Cortex of kidney (tissue), 1 donor: ENCODE measurements at places on chromosomes 1 and 21.

GRCh38 chr1:236747311-236747985, 47.6 kb upstream of the MTR start:
- no peak for DNase-seq

GRCh38 chr1:202961220-202961880, 3.2 kb upstream of the ADIPOR1 start:
- DNase-seq: no peak

DNA sequence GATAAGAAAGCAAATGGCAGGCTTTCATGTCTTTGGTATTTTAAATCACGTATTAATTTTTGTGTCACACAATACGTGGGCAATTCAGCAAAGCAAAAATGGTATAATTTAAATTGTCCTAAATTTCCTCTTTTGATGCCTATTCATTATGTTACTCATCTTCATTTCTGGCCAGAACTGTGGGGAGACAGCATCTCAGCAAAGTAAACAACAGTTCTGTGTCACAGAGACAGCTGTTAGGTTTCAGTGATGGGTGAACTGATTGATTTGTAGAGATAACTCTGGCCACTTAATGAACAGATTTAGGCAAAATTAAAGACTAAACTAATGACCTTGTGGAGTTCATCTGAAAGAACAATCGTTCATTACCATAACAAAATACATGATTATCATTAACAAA, 49.2 kb downstream of the FH start:
- DNase-seq: no peak

- no peak for DNase-seq
These were observed 1.6 kb downstream of the CASZ1 start for GRCh38 chr1:10794724-10795275.

- DNase-seq: no peak
These were observed 573 bp upstream of the PEX19 start for GRCh38 chr1:160285506-160285905.

- DNase-seq: no peak
These were observed 44.0 kb downstream of the ZSCAN20 start for GRCh38 chr1:33516428-33516827.

DNA sequence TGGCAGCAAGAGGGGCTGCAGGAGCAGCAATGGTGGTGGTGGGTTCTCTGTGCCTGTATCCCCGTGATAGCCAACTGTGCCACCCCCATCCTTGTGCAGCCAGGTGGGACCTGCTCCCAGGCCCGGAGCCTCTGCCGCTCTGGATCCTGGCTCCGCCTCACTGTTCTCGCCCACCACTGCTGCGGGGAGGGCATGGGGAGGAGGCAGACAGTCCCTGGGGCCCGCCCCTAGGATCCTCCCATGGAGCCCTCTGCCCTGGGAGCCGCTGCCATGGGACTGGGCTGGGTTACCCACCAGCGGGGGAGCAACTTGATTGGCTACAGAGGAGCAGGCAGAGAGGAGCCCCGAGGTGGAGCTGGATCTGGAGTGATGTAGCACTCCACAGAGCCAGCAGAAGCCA, 31.6 kb downstream of the CD1D start:
- DNase-seq: no peak

DNA sequence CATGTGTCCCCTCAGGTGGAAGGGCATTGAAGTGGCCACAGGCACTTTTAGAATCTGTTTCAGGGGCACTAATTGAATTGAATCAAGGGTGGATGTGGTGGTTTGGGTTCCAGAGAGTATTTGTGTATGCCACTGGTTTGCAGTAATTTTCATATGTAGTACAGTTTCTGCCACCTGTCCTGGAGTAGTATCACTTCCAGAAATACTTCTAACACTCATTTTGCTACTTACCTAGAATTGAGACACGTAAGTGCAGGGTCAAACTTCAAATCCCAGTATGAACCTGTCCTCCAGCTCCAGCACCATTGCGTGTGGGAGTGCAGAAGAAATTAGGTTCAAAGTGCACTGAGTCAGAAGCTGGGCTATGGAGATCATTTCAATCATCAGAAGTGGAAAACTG, 26.8 kb downstream of the RSPH1 start:
- DNase-seq: no peak

- peak; percentile 91 for DNase-seq
These were observed 11.6 kb upstream of the SPEN start for GRCh38 chr1:15835741-15836510.

GRCh38 chr1:8569242-8569641, 248.2 kb downstream of the RERE start:
- DNase-seq: no peak

DNA sequence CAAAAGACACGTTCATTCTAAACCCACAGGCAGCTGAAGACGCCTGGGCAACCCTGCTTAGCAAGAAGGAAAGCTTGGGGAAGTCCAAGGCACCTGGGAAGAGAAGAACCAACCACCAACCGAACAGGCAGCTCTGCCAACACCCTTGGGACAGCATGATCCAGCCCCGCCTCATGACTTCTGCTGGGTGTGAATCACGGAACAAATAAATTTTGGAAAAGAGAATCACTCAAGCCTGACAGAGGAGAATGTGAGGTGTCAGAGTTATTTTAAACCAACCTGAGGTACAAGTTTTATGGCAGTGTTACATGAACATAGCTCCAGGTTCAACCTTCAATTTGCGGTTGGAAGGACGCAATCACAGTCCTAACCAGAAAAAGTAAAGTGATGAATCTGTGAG, 10.0 kb upstream of the PADI4 start:
- DNase-seq: no peak

GRCh38 chr21:25350056-25350455, 257.2 kb downstream of the MRPL39 start:
- no peak for DNase-seq

- no peak for DNase-seq
These were observed 383.2 kb downstream of the KIF26B start for GRCh38 chr1:245537992-245538391.

GRCh38 chr1:225816643-225817538, 7.0 kb downstream of the EPHX1 start:
- no peak for DNase-seq

DNA sequence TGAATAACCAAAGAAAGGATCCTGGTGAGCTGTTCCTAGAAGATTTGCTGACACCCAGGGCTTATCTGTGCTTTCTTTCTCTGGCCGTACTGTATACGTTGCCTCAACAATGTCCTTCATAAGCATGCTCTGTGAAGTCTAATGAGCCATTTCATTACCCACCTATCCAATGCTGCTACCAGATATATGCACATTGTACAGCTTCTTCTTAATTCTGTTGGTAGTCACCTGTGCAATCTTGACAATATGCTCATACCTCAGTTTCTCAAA, 731.8 kb upstream of the NCAM2 start:
- DNase-seq: no peak

GRCh38 chr1:181099152-181100014, 10.9 kb downstream of the IER5 start:
- no peak for DNase-seq

DNA sequence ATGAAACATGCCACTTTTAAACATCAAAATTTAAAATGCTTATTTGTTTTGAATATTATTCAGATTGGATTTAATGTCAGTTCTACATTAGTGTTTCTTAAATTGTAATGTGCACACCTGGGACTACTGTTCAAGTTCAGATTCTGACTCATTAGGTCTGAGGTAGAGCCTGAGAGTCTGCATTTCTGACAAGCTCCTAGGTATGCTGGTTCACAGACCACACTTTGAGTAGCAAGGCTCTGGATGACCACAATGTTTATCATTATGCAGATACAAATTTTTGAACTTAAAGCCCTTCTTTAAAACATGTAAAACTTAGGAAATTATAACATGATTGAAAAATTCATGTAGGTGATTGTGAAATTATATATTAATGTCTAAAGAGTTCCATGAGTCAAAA, 40.2 kb downstream of the TTLL7 start:
- DNase-seq: no peak
